ENCODE measurements at places on chromosomes 4 and X. TPM values are rescaled to one million over a fixed set of nuclear protein-coding genes. Genes with fewer than 3 reads are reported as not detected.

The DOCK11 gene
- polyA plus RNA-seq = 1.3 TPM

The CXCL13 gene
- polyA plus RNA-seq = 2.8 TPM

DNA sequence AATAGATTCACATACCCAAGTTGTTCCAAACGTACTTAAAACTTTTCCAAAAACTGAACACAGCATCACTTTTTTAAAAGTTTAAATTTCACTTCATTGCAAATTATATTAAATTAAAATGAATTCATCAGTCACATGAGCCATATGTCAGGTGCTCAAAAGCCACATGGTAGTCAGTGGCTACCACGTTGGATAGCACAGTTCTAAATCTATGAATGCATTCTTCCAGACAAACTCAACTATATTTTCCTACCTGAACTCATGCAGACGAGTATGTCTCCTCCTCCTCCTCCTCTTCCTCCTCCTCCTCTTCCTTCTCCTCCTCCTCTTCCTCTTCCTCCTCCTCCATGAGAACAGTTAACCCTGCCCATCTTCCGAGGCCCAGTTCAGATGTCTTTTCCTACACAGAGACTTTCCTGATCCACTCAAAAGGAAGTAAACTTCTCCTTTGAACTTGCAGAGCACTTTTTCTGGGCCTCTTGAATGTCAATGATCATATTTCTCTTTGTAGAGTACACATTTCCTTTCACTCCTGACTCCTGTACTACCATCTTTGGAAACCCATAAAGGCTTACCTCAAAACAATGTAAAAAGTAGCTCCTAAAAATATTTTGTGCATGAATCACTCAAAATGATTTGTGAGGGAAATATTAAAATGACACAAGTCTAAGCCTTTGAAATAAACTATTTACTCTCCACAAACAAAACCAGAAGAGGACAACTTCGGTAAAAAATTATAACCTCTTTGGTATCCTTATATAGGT lies 172.6 kb downstream of the AMELX start:
- no peak for DNase-seq

The ARHGAP36 gene
- polyA plus RNA-seq = not detected

DNA sequence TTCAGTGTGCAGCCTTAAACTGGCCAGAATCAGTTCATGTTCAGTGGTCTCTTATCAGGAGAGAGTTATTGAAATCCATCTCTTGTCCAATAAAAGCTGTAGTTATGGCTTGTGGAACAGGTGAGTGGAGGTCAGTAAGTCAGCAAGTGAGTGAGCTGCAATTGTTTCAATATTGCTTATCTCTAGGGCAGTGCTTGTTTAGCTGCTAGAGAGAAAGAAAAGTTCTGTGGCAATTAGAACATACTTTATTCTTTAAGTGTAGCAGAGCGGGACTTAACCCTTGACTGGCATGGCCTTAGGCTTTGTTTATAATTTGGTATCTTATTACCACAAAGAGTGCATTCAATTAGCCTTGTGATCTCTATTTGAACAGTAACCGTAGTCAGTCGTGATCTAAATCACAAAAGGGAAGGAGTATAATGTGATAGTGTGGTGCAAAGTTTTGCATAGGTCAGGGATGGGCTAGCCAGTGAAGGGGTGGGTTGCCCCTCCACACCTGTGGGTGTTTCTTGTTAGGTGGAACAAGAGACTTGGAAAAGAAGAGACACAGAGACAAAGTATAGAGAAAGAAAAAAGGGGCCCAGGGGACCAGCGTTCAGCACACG lies 6.9 kb upstream of the ETDC start:
- no peak for DNase-seq

DNA sequence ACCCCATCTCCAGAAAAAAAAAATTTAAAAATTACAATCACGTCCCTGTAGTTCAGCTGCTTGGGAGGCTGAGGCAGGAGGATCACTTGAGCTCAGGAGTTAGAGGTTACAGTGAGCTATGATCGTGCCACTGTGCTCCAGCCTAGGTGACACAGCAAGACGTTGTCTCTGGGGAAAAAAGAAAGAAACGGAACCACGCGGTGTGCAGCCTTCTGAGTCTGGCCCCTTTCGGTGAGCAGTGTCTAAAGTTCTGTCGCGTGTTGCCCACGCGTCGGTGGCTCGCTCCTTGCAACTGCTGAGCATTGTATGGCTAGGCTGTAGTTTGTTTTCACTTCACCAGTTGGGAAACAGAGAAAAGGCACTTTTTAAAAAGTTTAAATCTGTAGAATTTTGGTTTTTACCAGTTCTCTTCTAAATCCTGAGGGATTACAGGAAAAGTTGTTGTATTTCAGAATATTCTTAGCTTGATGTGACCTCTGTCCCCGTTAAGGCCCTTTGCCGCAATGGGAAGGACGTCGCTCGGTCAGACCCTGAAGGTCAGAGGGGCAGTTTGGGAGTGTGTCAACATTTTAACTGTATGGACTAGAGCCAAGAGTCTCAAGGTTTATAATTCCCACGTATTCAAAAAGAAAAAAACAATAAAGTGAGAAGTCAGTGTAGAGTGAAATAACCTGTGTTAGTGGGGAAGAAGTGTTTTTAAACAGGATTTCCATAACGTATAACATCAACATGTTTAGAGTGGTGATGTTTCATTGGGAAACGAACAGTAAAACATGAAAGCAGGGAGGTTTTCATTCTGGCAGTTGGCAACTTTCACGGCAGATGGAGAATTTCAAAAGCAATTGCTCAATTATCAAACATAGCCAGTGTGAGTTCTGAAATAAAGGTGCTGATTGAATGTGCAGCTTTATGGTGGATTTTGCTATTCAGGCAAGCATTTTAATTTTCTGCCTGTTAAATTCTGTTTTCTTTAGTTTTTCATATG lies 45.8 kb upstream of the MSANTD1 start:
- DNase-seq = no peak

The POU4F2 gene
- not detected for polyA plus RNA-seq

DNA sequence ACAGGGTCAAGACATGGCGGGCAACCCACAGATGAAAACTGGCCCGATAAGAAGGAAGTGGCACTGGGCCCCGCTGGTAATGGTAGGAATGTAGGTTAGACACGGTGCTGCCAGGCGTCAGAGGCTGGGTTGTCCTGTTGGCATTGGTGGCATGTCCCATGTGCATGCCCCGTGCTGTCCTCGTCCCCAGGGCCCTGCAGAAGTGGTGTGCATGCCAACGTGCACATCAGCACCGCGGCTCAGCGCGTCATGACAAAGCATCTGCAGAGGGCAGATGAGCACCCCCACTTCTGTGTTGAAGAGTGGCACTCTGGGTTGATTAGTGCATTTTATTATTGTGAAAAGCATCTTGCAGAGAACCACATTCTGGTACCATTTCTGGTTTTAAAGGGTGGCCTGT lies 35.6 kb downstream of the NELFA start:
- DNase-seq = no peak

DNA sequence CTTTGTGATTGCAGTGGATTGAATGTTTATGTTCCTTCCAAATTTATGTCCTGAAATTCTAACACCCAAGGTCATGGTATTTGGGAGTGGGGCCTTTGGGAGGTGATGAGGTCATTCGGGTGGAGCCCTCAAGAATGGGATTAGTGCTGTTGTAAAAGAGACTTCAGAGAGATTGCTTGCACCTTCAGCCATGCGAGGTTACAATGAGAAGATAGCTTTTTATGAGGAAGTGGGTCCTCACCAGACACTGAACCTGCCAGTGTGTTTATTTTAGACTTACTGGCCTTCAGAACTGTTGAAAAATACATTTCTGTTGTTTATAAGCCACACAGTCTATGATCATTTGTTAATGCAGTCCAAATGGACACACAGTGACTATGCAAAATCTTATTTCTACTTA lies 161.0 kb upstream of the GPRIN3 start:
- no peak for DNase-seq

The HAND2 gene
- 4.5 TPM for polyA plus RNA-seq

The TEX13D gene
- not detected for polyA plus RNA-seq

DNA sequence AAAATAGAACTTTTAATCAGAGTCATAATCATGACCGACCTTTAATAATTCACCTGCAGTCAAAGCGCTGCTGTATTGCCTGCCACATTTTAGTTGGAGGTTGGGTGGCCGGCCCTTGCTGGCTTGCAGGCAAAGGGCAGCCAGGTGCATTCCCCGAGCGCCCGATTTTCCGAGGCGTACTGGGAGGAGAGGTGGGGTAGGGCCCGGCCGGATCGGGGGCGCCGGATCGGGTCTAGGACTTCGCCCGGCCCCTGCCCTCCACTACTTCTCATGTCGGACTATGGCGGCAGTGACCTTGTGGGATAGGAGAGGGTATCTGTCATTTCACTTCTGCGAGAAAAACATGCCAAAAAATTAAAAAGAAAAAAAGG lies 2.5 kb upstream of the RS1 start:
- peak; percentile 36 for DNase-seq

The ING2 gene
- polyA plus RNA-seq = 5.0 TPM

DNA sequence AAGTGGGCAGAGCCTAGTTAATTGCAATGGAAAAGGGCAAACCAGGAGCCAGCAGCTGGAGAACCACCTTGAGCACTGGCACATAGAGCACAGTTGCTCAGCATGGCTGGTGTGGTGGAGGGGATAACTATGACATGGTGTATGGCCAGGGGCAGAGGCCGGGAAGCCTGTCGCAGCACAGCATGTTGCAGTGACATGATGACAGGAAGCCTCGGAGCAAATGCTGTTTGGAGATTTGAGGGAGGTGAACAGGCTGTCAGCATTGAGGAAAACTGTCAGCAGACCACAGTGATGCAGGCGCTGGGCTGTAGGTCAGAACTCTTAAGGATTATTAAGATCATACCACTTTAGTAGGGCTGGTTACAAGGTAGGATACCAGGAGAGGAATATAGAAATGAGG lies 228.7 kb downstream of the CBR4 start:
- no peak for DNase-seq

DNA sequence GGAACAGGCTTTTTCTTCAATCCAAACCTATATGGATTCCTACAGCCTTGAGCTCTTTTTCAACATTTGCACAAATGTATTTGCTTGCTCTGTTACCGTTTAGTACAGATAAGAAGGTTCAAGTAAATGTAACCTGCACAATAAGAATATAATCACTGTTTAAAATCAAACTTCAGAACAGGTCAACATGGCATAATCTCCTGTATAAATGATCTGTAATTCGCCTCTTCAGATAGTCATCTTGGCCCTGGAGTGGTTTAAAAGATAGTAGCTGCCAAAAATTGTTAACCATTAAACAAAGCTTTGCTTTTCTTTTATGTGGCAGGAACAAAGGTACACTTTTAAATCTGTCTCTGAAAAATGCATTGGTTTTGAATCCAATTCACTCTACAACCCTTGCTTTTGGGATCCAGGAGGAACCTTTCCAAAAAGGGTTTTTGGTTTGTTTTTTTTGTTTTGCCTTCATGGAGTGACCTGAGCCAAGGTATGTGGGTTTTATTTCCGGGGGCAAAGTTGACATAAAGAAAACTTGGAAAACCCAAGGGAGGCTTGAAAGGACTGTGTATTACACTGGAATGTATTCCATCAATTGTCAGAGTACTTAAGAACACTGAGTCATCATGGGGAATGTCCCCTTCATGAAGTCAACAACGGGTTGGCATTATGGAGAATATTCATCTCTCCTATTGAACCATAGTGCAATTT lies 210.4 kb upstream of the HCCS start:
- no peak for DNase-seq

- DNase-seq = no peak
Measured at GRCh38 chrX:123918106-123918721, 43.3 kb upstream of the STAG2 start.

- no peak for DNase-seq
Measured at GRCh38 chrX:13284570-13284969, 35.3 kb downstream of the ATXN3L start.

DNA sequence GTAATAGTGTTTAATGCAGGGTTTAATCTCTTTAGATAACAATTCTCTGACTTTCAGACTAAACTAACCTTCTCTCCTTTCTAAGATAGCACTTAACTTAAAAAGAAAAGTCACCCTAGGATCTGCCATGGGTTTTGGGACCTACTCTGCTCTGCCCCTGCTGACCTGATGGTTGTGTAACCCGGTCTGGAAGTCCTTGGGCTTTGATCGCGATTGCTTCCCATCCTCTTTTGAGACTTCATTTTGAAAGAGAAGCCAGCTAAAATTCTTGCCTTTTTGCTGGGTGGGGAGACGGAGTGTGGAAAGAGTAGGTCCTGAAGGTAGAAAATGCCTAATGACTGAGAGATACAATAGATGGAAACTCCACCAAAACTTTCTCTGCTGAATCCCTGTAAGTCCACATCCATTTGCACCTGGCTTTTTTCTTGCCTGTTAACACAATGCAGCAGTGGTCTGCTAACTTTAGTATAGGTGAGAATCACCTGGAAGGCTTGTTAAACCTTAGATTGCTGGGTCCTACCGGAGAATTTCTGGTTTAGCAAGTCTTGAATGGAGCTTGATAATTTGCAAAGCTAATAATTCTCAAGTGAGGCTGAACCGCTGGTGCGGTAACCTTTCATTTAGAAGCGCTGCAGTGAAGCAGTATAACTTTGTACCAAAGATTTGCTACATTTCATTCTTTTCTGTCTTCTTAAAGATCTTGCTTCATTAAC lies 45.6 kb upstream of the CCSER1 start:
- DNase-seq = no peak

Data from liver (tissue), 10 donors.